Activated CD8-positive, alpha-beta memory T cell treated with anti-CD3 and anti-CD28 coated beads for 4 hours (primary cell): ENCODE measurements at places on chromosomes 7 and 10.

DNA sequence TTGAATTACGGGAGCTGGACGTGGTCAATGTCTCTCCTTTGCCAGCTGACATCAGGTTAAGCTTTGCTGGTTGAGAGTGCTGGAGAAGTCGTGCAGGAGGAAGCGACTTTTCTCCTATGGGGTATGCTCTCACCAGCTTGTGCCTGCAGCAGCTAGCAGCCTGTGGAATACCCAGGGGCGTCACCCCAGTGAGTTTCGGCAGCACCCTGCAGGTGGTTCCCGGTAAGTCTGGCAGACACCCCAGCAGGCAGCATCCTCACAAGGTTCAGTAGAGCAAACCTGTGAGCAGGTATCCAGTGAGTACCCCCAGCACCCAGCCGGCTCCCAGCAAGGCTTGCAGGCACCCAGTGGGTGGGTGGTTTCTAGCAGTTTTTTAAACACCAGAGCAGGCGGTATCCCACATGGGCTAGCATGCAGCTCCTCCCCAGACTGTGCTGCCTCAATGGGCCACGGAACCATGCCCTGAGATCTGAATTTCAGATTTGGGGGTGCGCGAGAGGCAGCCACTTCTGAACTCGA lies 74.8 kb upstream of the SVIL start:
- no peak for DNase-seq

GRCh38 chr7:51357821-51358220 lies 41.2 kb upstream of the COBL start:
- no peak for DNase-seq

DNA sequence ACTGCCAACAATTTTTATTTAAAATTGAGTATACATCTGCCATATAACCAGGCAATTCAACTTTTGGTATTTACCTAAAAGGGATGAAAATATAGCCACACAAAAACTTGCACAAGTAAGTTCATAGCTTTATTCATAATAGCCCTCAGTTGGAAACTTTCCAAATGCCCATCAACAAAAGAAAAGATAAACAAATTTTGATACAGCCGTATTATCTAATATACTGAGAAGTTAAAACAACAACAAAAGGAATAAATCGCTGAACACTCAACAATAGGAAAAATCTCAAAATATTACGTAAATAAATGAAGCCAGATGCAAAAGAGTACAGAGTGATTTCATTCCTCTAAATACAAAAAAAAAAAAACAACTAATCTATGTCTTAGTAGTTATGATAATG lies 399.2 kb upstream of the SEMA3D start:
- no peak for DNase-seq

GRCh38 chr7:98681951-98682350 lies 64.9 kb downstream of the NPTX2 start:
- no peak for DNase-seq

- DNase-seq: no peak
Measured at GRCh38 chr7:26500749-26501352, 209.2 kb downstream of the SNX10 start.

- no peak for DNase-seq
Measured at GRCh38 chr7:84939442-84939841, 247.4 kb downstream of the SEMA3D start.

DNA sequence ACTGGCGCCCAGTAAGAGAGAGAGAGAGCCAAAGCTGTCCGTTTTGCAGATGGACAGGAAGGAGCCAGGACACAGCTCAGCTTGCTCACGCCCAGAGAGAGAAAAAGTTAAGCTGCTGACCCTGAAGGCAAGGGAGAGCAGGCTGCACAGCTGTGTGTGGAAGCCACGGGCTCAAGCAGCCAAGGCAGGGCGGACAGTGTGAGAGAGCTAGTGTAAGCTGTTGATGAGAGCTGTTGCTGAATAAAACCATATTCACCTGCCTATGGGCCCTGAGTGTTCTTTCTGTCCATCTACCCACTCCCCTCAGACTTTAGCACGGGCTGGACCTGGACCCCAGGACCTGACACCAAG lies 5.4 kb downstream of the INMT start:
- DNase-seq: no peak

DNA sequence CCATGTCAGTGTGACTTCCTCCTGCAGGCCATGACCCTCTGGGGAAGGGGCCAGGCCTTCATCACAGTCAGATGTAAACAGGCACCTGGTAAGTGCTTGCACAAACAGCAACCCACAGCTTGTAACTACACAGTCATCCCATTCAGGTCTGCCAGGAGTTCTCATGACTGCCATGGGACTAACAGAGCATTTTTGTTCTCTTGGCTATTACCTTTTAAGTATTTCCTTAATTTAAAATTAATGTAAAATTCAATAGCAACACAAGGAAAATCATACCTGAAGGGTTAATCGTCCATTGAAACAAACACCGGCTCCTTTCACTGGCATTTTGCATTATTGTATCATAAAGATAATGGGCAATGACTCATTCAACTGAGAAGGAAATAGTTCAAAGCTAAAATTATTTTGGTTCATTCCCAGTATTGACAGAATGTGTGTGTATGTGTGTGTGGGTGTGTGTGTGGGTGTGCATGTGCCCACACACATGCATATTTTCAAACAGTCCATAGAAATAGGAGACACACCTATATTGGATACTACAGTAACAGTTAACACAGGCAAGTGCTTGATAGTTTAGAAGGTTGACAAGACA lies 307.9 kb downstream of the WDR11 start:
- no peak for DNase-seq

GRCh38 chr10:99330347-99330924 lies 1.3 kb downstream of the CNNM1 start:
- no peak for DNase-seq
